Chondrocyte (in vitro differentiated cells): ENCODE measurements at places on chromosomes 16 and 17. TPM values are rescaled to one million over a fixed set of nuclear protein-coding genes. Genes with fewer than 3 reads are reported as not detected.

GRCh38 chr17:69734656-69735055, 320.2 kb downstream of the MAP2K6 start:
- H3K27ac ChIP-seq, result no peak overlapping the region
- H3K36me3 ChIP-seq, result no peaks in the 10 kb centered on the region

- peak overlapping the region; percentile 51 for H3K4me3 ChIP-seq
- H3K27ac ChIP-seq, result peak overlapping the region; percentile 94
- no peaks in the 10 kb centered on the region for H3K36me3 ChIP-seq
- no peaks in the 10 kb centered on the region for H3K27me3 ChIP-seq
- H3K4me1 ChIP-seq, result peaks cover 71% of the 10 kb centered on the region
Observed at GRCh38 chr17:66540131-66540781, 237.8 kb downstream of the PRKCA start.

DNA sequence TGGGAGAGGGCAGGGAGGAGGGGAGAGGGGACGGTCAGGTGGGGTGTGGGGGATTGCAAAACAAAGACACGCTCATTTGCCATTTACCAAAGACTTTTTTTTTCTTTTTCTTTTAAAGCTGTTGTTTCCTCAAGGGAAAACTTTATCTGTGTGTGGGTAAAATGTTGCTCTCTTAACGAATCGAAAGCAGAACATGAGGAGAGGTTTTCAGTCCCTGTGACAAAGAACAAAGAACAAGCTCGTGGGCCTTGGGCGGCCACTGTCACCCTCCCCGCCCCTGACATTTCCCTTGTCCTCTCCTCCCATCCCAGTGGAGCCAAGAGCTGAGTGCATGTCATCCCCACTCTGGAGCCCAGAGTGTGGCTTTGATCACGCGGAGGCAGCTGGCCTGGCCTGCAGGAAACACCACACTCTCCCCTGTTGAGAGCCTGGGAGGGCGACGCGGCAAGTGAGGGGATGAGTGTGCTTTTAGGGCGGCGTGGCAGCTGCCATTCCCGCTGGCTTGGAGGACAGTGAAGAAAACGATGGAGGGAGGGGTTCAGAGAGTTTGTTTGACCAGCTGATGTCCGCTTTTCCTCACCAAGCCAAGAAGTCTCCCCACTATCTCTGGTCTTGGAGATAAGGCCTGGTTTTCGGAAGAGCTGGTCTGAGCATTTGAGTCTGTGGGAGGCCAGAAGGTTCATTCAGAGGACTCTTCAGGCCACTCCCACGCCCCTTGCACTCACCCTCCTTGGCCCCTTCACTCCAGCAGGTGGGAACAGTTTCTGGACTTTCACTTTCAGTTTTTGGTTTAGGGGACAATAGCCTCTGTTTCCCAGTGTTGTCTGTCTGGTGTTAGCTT, 11.4 kb downstream of the CCR7 start:
- H3K4me1 ChIP-seq, result peaks cover 69% of the 10 kb centered on the region
- no peak overlapping the region for H3K4me3 ChIP-seq
- no peaks in the 10 kb centered on the region for H3K27me3 ChIP-seq
- DNase-seq, result peak; percentile 46
- peak overlapping the region; percentile 83 for H3K27ac ChIP-seq
- no peaks in the 10 kb centered on the region for H3K36me3 ChIP-seq

Gene CUEDC1
- 32.9 to 47.7 TPM (median 41.9 TPM) in 3 replicates for total RNA-seq

Gene ADAD2
- not detected in 3 replicates for total RNA-seq

Gene DUS1L
- 64.0 to 78.4 TPM (median 68.4 TPM) in 3 replicates for total RNA-seq

Gene CCL5
- total RNA-seq, result not detected in 3 replicates

- no peaks in the 10 kb centered on the region for H3K36me3 ChIP-seq
- no peaks in the 10 kb centered on the region for H3K27me3 ChIP-seq
- H3K4me1 ChIP-seq, result peaks cover 8% of the 10 kb centered on the region
- H3K4me3 ChIP-seq, result no peak overlapping the region
Observed at GRCh38 chr17:67672592-67673335, 45.0 kb upstream of the NOL11 start.

DNA sequence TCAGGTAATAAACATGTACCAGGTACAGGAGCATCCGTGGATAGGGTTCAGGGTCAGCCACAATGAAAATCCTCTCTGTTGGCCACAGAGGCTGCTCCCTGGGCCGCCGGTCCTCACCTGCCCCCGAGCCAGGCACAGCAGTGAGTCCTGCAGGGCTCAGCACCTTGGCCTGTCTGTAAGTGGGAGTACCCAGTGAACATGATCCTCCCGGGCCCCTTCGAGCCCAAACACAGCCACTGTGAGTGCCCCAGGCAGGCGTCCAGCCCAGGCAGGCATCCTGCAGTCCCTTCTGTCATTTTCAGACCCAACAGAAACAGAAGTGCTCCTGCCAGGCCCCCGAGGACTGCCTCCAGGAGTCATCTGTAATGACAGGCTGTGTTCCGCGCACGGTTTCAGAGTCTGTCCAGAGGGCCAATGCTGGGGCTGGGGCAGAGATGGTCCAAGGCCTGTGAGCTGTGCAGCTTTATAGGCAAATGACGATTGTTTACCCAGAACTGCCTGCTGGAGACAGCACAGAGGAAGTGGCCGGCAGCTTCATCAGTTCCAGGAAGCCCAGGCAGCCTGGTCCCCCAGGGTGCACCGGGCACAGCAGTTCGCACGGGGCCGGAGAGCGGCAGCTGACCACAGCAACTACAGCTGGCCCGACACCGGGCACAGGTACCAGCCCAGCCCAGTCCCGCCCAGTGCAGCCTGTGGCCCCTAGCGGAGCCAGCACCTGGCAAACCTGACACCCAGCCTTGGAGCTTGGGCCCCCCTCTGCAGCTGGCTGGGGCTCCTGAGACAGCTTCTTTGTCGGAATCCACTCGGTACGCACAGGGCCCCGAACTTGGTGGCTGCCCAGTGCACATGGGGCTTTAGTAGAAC, 13.2 kb downstream of the SLC7A5 start:
- H3K4me3 ChIP-seq, result peak overlapping the region; percentile 63
- peaks cover 90% of the 10 kb centered on the region for H3K4me1 ChIP-seq
- peaks cover 10% of the 10 kb centered on the region for H3K36me3 ChIP-seq
- no peaks in the 10 kb centered on the region for H3K27me3 ChIP-seq
- DNase-seq, result peak; percentile 87

Gene GDPD1
- total RNA-seq, result 1.5 to 3.6 TPM (median 1.9 TPM) in 3 replicates
